Foreskin melanocyte (primary cell): ENCODE measurements at places on chromosomes 2 and 18.

GRCh38 chr2:3263487-3263886, 114.1 kb downstream of the EIPR1 start:
- no peak for DNase-seq

GRCh38 chr2:28582595-28582994, 86.7 kb downstream of the PLB1 start:
- no peak for DNase-seq

DNA sequence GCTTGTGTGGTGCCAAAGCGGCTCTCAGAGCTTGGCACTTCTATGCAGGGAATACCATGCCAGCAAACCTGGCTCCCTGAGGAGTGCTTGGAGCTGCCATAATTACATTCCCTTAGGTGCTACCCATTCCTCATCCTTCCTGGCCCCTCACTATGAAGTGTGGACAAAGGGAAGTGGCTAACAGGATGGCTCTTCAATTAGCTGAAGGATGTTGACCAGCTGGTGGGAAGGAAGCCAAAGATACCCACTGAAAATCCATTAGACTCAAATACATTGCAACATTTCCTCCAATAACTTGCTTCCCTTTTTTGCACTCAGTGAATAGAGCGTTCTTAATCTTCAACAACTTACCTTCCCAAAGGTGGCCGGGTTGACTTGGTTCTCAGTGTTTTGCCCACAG, 8.5 kb downstream of the RFX8 start:
- no peak for DNase-seq

GRCh38 chr18:57134618-57135135, 12.2 kb upstream of the BOD1L2 start:
- DNase-seq: no peak

- DNase-seq: no peak
Observed at GRCh38 chr2:99543247-99543646, 53.4 kb upstream of the REV1 start.

- no peak for DNase-seq
Observed at GRCh38 chr2:56234241-56234640, 50.5 kb downstream of the CCDC85A start.

GRCh38 chr2:105361102-105361889, 24.0 kb downstream of the C2orf49 start:
- DNase-seq: no peak

- DNase-seq: no peak
Observed at GRCh38 chr18:22223254-22223964, 54.0 kb downstream of the GATA6 start.

DNA sequence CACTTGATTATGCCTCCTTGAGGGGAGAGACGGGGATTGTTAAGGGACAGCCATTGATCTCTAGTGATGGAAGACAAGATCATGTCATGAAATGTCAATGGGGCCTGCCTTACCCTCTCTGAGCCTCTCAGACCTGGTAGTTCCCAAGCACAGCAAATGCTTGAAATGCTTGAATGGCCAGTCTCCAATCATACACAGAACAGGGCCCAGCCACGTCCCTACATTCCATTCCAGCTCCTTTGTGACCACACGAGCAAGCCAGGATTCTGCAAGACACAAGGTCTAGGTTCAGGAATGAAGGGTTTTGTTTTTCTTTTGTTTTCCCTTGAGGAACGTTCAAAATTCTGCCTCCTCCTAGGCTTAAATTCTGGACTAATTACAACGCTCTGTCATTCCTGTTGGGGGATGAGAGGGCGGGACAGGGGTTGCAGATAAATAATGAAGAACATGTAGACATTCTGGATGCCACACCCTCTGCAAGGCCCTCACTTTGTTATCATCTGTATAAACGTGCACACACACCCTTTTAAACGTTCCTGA, 98.1 kb upstream of the YPEL5 start:
- DNase-seq: no peak

GRCh38 chr2:48048476-48049171, 142.3 kb upstream of the FBXO11 start:
- DNase-seq: no peak

- no peak for DNase-seq
Observed at GRCh38 chr2:71006323-71006722, 11.7 kb upstream of the TEX261 start.

- DNase-seq: no peak
Observed at GRCh38 chr18:33444709-33445108, 4.2 kb upstream of the CCDC178 start.

- DNase-seq: no peak
Observed at GRCh38 chr2:169089182-169089581, 19.8 kb downstream of the DHRS9 start.

DNA sequence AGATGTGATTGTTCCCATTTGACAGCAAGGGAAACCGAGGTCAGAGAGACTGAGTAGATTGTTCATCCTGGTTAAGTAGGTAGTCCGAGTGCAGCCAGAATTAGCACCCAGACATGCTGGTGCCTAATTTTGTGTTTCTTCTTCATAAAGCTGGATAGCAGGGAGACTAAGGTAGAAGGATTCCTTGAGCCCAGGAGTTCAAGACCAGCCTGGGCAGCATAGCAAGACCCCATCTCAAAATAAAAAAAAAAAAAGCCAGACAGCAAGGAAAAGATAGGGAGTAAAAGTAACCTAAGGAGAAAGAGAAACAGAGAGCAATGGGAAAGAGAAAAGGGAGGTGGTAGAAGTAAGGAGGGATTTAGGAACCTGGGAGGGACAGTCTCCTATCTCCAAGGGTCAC, 120.6 kb downstream of the PRKCE start:
- DNase-seq: no peak
